H9 (cell line): ENCODE measurements at places on chromosomes 7 and 10. TPM values are rescaled to one million over a fixed set of nuclear protein-coding genes. Genes with fewer than 3 reads are reported as not detected.

MRC1 gene
- total RNA-seq, result not detected in 2 replicates

- no peaks in the 10 kb centered on the region for H3K27me3 ChIP-seq
- H3K27ac ChIP-seq, result no peak overlapping the region
- H3K4me3 ChIP-seq, result no peak overlapping the region
- no peaks in the 10 kb centered on the region for H3K36me3 ChIP-seq
Observed at GRCh38 chr10:50850578-50851230, 34.7 kb downstream of the A1CF start.

GRCh38 chr10:55820478-55820877, 540.6 kb downstream of the ZWINT start:
- H3K27me3 ChIP-seq, result no peaks in the 10 kb centered on the region; the same call in 1 of the 2 replicates
- peaks cover 9% of the 10 kb centered on the region; the same call in 1 of the 2 replicates for H3K4me1 ChIP-seq
- no peak for DNase-seq
- H3K36me3 ChIP-seq, result peaks cover 32% of the 10 kb centered on the region
- peak overlapping the region; percentile 67 for H3K27ac ChIP-seq
- peak overlapping the region; percentile 53; the same call in 2 of the 3 replicates for H3K4me3 ChIP-seq

DNA sequence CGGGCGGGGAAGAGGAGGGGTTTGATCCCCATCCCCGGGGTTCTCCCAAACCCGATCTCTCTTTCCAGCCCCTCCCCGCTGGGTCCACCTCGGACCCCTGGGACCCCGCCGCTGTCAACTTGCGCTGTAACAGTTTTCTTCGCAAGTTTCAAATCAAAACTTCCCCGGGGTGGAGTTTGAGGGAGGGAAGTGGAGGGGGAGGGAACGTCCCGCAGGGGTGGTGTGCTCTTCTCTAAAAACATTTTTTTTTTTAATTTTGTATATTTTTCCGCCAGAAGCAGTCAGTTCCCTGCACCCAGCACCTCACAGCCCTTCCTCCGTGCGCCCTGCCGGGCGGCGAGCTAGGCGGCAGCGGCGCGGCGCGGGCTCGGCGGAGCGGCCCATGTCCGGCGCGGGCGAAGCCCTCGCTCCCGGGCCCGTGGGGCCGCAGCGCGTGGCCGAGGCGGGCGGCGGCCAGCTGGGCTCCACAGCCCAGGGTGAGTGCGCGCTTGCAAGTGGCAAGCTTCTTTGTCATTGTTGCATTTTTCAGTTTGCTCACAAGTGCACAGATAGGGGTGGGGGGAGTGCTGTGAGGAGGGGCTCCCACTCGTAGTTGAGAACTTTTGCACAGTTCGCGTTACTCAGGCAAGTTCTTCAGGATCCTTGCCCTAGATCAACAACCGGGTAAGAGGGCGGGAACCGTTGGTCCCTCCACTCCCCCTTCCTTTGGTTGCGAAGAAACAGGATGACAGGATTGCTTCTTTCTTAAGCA, 933 bp downstream of the MDFIC start:
- no peak overlapping the region for H3K27ac ChIP-seq
- no peaks in the 10 kb centered on the region for H3K36me3 ChIP-seq
- peak overlapping the region; percentile 93 for H3K4me3 ChIP-seq
- H3K4me1 ChIP-seq, result no peaks in the 10 kb centered on the region

C10orf71 gene
- not detected in 2 replicates for total RNA-seq

CFAP69 gene
- total RNA-seq, result 2.5 and 2.9 TPM in 2 replicates

DNA sequence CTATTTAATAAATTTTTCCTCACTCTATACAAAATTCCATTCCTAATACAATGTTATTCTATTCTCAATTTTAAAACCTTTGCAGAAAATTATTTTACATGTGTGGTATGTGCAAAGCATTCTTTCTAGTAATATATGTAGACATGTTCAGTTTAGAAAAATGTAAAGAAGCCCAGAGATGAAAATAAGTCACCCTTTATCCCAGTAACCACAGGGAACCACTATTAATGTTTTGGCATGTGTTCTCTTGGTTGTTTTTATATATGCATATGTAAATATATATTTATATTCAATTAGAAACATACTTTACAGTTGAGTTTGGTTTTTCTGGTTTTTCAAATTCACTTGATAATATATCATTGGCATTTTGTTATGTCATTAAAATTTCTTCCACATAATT, 14.8 kb upstream of the GLCCI1 start:
- H3K27ac ChIP-seq, result no peak overlapping the region
- no peaks in the 10 kb centered on the region for H3K27me3 ChIP-seq
- no peak overlapping the region for H3K4me3 ChIP-seq
- peaks cover 5% of the 10 kb centered on the region for H3K36me3 ChIP-seq

COL26A1 gene
- 41.5 and 42.6 TPM in 2 replicates for total RNA-seq

KCP gene
- 4.8 and 5.3 TPM in 2 replicates for total RNA-seq

LEP gene
- not detected in 2 replicates for total RNA-seq

GRCh38 chr10:103610921-103611511, 117.5 kb downstream of the NEURL1 start:
- peaks cover 2% of the 10 kb centered on the region; the same call in 1 of the 2 replicates for H3K4me1 ChIP-seq
- DNase-seq, result no peak
- peaks cover 8% of the 10 kb centered on the region for H3K36me3 ChIP-seq
- no peak overlapping the region for H3K4me3 ChIP-seq

DNA sequence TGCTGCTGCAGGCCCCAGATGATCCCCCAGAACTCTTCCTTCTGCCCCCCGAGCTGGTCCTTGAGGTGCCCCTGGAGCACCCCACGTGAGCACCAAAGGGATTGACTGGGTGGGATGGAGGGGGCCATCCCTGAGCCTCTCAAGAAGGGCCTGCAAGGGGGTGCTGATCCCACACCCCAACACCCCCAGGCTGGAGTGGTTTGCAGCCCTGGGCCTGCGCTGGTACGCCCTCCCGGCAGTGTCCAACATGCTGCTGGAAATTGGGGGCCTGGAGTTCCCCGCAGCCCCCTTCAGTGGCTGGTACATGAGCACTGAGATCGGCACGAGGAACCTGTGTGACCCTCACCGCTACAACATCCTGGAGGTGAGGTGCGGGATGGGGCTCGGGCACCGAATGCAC, 8.2 kb downstream of the NOS3 start:
- H3K27ac ChIP-seq, result no peak overlapping the region
- peaks cover 2% of the 10 kb centered on the region; the same call in 1 of the 3 replicates for H3K36me3 ChIP-seq
- no peaks in the 10 kb centered on the region; the same call in 1 of the 2 replicates for H3K4me1 ChIP-seq
- no peaks in the 10 kb centered on the region for H3K27me3 ChIP-seq

TMEM236 gene
- not detected in 2 replicates for total RNA-seq

GRCh38 chr7:32163141-32163806, 93.1 kb upstream of the PDE1C start:
- no peaks in the 10 kb centered on the region for H3K4me1 ChIP-seq
- H3K4me3 ChIP-seq, result no peak overlapping the region
- DNase-seq, result no peak
- no peak overlapping the region for H3K27ac ChIP-seq

BAMBI gene
- 16.8 and 17.0 TPM in 2 replicates for total RNA-seq

- H3K36me3 ChIP-seq, result peaks cover 20% of the 10 kb centered on the region
- no peaks in the 10 kb centered on the region for H3K27me3 ChIP-seq
- H3K4me1 ChIP-seq, result no peaks in the 10 kb centered on the region; the same call in 1 of the 2 replicates
- no peak overlapping the region for H3K27ac ChIP-seq
- DNase-seq, result no peak
Observed at GRCh38 chr10:14564268-14564744, 210.4 kb downstream of the FAM107B start.

DNA sequence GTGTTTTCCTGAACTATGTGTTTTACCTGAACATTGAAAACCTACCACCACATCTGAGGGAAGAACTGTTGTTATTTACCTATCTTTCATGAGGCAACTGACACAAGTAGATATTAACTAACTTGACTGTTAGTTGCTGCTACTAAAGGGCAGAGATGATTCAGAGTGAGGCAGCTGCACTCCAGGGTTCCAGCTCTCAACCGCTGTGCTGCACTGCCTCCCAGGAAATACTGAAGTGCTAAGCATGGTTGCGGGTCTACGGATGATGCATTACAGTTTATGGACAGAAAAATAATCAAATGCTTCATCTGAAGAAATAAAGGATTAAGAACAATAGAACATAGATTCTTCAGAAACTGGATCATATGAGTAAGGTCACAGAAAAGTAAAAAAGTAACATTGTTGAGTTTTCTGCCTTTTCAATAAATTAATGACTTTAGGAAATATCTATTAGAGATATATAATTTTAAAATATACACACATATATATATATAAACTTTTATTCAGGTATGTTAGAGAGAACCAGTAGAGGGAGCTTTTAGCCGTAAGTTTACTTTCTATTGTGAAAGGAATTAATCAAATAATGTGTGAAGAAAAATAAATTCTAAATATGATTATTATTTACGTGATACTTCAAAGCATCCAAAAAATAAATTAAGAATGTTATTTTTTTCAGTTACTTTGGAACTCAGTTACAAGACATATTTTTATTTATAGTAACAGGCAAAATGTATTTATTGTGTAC, 620.0 kb downstream of the CNTNAP2 start:
- no peaks in the 10 kb centered on the region for H3K36me3 ChIP-seq
- H3K4me3 ChIP-seq, result no peak overlapping the region
- H3K4me1 ChIP-seq, result no peaks in the 10 kb centered on the region
- DNase-seq, result no peak
- no peaks in the 10 kb centered on the region for H3K27me3 ChIP-seq

DNA sequence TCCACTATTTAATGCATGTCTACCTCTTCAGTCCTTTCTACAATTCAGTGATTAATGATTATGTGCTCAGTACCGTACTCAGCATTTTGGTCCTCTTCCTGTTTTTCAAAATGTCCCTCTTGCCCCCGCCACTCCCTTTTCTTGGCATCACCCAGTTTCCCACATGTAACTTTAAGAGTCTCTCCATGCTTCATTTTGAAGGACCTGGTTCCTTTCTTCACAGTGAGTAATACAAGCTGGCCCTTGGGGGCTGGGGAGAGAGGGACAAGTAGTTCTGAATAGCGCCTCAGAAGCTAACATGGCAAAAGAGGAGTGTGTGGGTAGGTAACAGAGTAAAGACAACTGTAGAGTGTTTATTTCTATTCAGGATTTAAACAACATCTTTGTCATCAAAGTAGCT, 34.6 kb upstream of the SLIT1 start:
- H3K27ac ChIP-seq, result no peak overlapping the region
- H3K27me3 ChIP-seq, result no peaks in the 10 kb centered on the region
- no peak for DNase-seq
- H3K4me1 ChIP-seq, result 0 out of 2 replicates have a peak, but pooled peaks cover 4% of the 10 kb centered on the region
- H3K4me3 ChIP-seq, result no peak overlapping the region

CAV2 gene
- total RNA-seq, result 3.7 and 4.7 TPM in 2 replicates

RBM48 gene
- total RNA-seq, result 12.5 and 12.6 TPM in 2 replicates

PRR15 gene
- total RNA-seq, result 15.1 and 15.5 TPM in 2 replicates

VPS41 gene
- total RNA-seq, result 49.3 and 50.4 TPM in 2 replicates

OR13A1 gene
- total RNA-seq, result 0.13 and 0.15 TPM in 2 replicates

DNA sequence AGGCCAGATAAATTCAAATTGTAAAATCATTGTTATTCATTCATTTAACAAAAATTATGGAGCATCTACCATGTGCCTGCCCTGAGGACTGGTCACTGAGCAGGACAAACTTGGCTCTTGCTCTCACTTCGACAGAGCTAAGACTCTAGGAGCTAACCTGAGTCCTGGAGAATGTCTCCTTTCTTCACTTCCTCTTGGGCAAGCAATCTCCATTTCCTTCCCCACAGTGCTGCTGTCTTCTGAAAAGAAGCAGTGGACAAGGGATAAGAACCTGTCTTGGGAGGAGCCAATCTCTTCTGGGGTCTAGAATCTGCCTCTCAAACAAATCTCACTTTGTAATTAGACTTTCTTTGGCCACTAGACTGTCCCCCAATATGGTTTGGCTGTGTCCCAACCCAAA, 76.2 kb upstream of the PLXNA4 start:
- no peaks in the 10 kb centered on the region for H3K36me3 ChIP-seq
- no peak overlapping the region for H3K27ac ChIP-seq
- H3K27me3 ChIP-seq, result no peaks in the 10 kb centered on the region
- H3K4me1 ChIP-seq, result peaks cover 2% of the 10 kb centered on the region; the same call in 1 of the 2 replicates

ZNF735 gene
- not detected in 2 replicates for total RNA-seq

DNA sequence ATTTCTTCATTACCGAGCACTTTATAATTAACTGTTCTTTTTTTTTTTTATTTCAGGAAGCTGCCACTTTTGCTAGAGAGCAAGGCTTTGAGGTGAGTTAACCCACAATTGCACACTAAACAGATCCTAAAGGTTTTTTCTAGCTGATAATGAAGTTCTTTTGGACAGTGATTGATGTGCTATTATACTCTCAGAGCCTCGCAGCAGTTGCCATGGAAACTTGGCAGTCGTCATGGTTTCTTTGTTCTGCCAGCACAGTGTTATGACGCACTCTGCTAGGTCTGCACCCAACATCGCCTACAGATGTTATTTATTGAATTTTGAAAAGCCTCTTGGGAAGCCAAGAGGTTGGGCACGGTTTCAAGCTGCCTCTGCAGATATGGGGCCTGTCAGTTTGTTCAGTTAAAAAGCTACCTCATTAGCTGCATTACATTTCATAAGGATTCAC, 237.2 kb upstream of the KAT6B start:
- no peaks in the 10 kb centered on the region for H3K36me3 ChIP-seq
- no peaks in the 10 kb centered on the region for H3K4me1 ChIP-seq
- no peak overlapping the region for H3K27ac ChIP-seq
- H3K27me3 ChIP-seq, result no peaks in the 10 kb centered on the region
- H3K4me3 ChIP-seq, result no peak overlapping the region
- DNase-seq, result no peak

- H3K27ac ChIP-seq, result no peak overlapping the region
- peaks cover 9% of the 10 kb centered on the region for H3K36me3 ChIP-seq
- H3K4me3 ChIP-seq, result peak overlapping the region; percentile 44
- no peaks in the 10 kb centered on the region for H3K27me3 ChIP-seq
Observed at GRCh38 chr7:2312267-2312929, 1.8 kb downstream of the SNX8 start.

TYW1B gene
- total RNA-seq, result 5.1 and 5.5 TPM in 2 replicates

DNA sequence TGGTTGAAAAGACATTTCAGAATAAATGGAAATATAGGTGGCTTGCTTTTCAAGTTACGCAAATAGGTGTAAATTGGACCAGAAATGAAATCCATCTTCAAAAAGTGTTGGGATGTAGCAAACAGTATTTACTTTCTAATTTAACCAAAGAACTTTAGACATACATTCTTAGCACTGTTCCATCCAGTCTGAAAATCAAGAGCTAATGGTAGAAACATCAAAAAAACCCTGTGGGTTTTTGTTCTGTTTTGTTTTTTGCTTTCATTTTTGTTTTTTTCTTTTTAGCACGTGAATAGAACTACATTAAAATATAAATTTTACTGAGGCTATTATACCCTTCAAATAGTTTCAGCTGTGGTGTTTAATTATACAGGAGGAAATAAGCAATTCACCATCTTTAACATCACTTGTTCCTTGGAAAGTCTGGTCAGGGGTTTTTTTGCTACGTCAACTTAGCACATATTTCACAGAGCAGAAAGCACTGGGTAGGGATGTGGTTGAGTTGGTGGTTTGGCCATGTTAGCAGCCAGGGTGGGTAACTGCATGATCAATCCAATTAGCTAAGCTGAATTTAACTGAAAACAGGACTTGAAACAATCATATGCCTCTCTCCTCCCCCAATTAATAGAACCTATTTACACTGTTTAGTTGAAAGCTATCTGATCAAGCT, 275.4 kb upstream of the PFKP start:
- no peak overlapping the region for H3K27ac ChIP-seq
- H3K36me3 ChIP-seq, result no peaks in the 10 kb centered on the region
- no peaks in the 10 kb centered on the region for H3K27me3 ChIP-seq
- H3K4me3 ChIP-seq, result no peak overlapping the region
- no peaks in the 10 kb centered on the region for H3K4me1 ChIP-seq

STEAP1B gene
- 3.2 and 4.0 TPM in 2 replicates for total RNA-seq
